ENCODE measurements at places on chromosomes 11 and 22.

DNA sequence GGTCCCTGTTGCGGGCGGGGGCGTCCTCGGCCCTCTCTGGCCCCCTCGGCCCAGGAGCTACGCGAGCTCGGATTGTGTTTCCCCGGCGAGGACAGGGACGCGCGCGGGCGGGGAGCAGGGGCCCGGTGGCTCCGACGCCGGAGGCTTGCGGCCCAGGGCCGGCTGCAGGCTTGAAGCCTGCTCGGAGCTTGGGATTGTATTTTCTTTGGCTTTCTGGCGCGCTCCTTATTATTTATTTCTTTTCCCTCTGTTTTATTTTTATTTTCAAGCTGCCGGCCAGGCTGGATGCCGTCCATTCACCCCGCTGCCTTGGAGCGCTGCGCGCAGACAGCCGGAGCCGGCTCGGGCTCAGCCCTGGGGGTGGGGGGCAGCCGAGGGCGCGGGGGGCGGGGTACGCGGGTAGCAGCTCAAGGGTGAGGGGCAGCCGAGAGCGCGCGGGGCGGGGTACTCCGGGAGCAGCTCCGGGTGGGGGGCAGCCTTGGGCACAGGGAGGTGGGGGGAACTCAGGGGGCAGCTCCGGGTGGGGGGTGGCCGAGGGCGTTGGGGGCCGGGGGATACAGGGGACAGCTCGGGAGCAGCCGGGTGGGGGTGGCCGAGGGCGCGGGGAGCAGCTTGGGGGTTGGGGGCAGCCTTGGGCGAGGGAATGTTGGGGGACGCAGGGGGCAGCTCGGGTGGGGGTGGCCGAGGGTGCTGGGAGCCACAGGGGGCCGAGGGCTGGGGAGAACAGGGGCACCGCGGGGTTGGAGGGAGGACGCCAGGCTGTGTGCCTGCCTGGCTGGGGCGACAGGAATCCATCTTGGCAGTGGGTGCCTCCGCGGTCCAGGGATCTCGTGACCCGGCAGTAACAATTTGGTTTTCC is 42.7 kb downstream of the KCNJ1 start:
- H3K4me1 ChIP-seq = peaks cover 4% of the 10 kb centered on the region
- no peak overlapping the region for H3K27ac ChIP-seq
- peaks cover 1% of the 10 kb centered on the region for H3K27me3 ChIP-seq
- H3K4me3 ChIP-seq = peak overlapping the region; percentile 31
- H3K36me3 ChIP-seq = no peaks in the 10 kb centered on the region

DNA sequence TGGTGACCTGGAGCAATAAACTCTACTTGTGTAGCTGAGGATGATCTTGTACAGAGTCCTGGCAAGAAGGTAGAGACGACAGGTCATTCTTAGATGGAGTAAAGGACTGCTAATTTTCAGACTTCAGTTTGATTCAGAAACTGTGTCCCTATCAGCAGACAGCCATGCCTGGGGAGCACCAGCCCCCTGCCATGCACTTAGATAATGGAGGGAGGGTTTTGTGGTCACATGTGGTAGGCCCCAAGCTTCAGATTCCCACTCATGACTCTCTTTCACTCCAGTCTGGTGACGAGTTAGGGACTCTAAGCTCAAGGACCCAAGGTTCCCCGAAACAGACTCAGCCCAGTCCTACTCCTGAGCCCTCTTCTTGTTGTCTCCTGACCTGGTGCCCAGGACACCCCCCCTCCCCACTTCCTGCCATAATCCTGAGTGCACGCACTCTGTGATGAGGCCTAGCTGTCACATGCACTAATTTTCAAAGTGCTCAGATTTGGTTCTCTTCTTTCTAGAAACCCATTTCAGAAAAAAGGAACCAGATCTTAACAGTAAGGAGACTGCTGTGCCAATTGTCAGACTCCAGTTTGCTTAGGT is 10.2 kb upstream of the AMPD3 start:
- no peaks in the 10 kb centered on the region for H3K36me3 ChIP-seq
- no peak for DNase-seq
- H3K27ac ChIP-seq = no peak overlapping the region
- peaks cover 11% of the 10 kb centered on the region for H3K27me3 ChIP-seq
- H3K4me1 ChIP-seq = peaks cover 3% of the 10 kb centered on the region
- H3K4me3 ChIP-seq = no peak overlapping the region

- H3K27ac ChIP-seq = no peak overlapping the region
- no peak overlapping the region for H3K4me3 ChIP-seq
- H3K27me3 ChIP-seq = no peaks in the 10 kb centered on the region
- peaks cover 11% of the 10 kb centered on the region for H3K4me1 ChIP-seq
Observed at GRCh38 chr11:91086028-91086427, 863.2 kb upstream of the CHORDC1 start.

GRCh38 chr11:44611088-44611487 is 45.6 kb downstream of the CD82 start:
- DNase-seq = no peak
- H3K27ac ChIP-seq = no peak overlapping the region
- no peaks in the 10 kb centered on the region for H3K36me3 ChIP-seq
- H3K27me3 ChIP-seq = peaks cover 5% of the 10 kb centered on the region
- H3K4me3 ChIP-seq = no peak overlapping the region
- peaks cover 14% of the 10 kb centered on the region for H3K4me1 ChIP-seq

- no peak overlapping the region for H3K27ac ChIP-seq
- H3K36me3 ChIP-seq = no peaks in the 10 kb centered on the region
- no peak for DNase-seq
- peaks cover 6% of the 10 kb centered on the region for H3K27me3 ChIP-seq
Observed at GRCh38 chr11:82560836-82561235, 172.8 kb downstream of the FAM181B start.

DNA sequence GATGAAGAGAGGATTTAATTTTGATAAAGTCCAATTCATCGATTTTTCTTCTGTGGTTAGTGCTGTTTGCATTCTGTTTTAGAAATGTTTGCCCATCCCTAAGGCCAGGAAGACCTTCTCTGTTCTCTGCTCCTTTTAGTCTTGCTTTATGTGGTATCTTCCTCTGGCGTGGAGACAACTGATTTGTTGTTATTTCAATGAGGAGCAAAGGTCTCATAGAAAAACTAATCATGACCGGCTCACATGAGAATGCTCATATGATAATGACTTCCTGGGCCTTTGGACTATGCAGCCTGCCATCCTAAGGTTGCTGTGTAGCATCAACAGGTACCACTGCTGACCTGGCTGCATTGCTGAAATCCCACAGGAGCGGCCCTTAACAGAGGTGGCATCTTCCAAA is 19.8 kb downstream of the SCGB1A1 start:
- no peak overlapping the region for H3K27ac ChIP-seq
- DNase-seq = no peak
- no peak overlapping the region for H3K4me3 ChIP-seq
- H3K4me1 ChIP-seq = peaks cover 26% of the 10 kb centered on the region

DNA sequence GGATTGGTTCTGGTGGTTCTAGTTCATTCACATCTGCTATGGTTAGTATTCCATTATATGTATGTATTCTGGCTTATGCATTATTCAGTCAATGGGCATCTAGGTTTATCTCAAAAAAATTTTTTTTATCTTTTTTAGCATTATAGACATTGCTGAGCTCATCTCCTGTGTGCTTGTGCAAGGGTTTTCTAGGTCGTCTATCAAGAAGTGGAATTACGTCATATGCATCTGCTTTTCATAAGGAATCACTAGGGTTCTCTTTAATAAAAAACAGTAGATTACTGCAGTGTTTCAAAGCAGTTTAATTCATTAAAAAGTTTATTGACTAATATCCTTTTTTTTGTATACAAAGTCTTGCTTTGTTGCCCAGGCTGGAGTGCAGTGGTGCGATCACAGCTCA is 21.3 kb downstream of the TBC1D22A start:
- H3K27me3 ChIP-seq = no peaks in the 10 kb centered on the region
- H3K4me3 ChIP-seq = no peak overlapping the region
- peaks cover 9% of the 10 kb centered on the region for H3K36me3 ChIP-seq
- no peaks in the 10 kb centered on the region for H3K4me1 ChIP-seq
- no peak for DNase-seq

DNA sequence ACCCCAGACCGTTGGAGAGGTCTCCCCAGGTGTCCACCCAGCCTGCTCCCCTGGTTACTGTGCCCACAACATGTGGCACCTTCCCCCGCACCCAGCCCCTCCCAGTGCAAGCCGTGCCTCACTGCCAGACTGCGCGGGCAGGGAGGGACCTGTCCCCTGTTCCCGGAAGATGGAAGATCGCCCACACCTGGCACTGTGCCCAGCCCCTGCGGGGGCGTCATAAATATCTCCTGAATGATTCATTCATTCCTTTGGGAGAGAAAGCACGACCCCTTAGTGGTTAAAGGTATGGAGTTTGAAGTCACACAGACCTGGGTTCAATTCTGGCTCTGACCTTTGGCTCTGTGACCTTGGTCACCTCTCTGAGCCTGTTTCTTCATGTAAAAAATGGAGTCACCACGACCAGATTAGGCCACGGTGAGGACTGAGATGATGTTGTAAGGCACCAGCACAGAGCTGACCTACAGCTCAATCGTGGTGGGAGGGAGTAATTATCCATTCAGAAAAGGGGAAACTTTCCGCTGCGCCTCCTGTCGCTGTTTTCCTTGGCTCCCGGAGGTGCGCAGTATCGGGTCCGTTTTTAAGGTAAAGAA is 497 bp upstream of the SYT12 start:
- DNase-seq = peak; percentile 77
- peak overlapping the region; percentile 67 for H3K4me3 ChIP-seq
- peaks cover 49% of the 10 kb centered on the region for H3K27me3 ChIP-seq
- H3K4me1 ChIP-seq = peaks cover 10% of the 10 kb centered on the region
- peak overlapping the region; percentile 75 for H3K27ac ChIP-seq

DNA sequence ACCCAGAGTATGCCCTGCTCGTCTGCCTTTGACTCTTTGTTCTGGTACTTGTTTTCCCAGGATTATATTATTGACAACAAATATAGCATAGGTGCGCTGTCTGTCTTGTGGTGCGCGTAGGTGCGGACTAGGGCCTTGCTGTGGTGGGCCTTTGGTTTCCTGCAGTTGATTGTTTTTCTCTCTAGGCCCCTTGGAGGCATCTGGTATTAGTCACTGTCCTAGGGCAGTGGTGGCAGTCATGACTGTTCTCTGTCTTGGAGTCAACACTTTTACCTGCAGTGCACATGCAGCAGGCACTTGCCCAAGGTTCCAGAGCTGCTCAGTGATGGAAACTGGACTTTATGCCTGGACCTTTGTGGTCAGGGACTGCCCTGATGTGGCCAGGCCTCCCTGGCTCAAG is 18.6 kb downstream of the PPP6R2 start:
- H3K4me3 ChIP-seq = no peak overlapping the region
- no peak overlapping the region for H3K27ac ChIP-seq
- H3K27me3 ChIP-seq = no peaks in the 10 kb centered on the region
- peaks cover 23% of the 10 kb centered on the region for H3K36me3 ChIP-seq
- DNase-seq = no peak

GRCh38 chr11:68446046-68446725 is 14.4 kb upstream of the PPP6R3 start:
- H3K4me1 ChIP-seq = peaks cover 5% of the 10 kb centered on the region
- no peak for DNase-seq

DNA sequence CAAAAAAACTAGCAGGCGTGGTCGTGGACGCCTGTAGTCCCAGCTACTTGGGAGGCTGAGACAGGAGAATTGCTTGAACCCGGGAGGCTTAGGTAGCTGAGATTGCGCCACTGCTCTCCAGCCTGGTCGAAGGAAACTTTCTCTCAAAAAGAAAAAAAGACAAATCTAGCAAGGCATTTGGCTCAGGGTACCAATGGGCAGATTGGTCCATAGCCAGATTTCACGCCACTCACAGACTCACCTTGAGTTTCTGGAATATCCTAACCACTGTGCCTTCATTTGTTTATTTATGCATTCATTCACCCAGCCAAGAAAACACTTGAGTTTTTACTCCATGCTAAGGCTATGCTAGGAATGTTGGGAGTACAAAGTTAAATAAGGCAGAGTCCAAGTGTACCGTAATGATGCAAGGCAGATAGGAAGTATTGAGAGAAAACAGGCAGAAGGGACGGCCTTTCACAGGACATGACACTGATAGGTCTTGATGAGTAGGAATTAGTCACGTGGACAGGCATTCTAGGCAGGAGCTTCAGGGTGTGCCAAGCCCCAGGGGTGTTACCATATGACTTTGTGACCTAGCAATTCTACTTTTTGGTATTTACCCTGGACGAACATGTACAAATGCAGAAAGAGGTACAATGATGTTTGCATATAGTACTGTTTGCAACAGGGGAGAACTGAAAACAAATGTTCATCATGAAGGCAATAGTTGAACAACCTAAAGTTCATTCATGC is 3.0 kb upstream of the PACSIN3 start:
- H3K27ac ChIP-seq = peak overlapping the region; percentile 40
- no peak overlapping the region for H3K4me3 ChIP-seq
- peaks cover 46% of the 10 kb centered on the region for H3K4me1 ChIP-seq
- no peak for DNase-seq

DNA sequence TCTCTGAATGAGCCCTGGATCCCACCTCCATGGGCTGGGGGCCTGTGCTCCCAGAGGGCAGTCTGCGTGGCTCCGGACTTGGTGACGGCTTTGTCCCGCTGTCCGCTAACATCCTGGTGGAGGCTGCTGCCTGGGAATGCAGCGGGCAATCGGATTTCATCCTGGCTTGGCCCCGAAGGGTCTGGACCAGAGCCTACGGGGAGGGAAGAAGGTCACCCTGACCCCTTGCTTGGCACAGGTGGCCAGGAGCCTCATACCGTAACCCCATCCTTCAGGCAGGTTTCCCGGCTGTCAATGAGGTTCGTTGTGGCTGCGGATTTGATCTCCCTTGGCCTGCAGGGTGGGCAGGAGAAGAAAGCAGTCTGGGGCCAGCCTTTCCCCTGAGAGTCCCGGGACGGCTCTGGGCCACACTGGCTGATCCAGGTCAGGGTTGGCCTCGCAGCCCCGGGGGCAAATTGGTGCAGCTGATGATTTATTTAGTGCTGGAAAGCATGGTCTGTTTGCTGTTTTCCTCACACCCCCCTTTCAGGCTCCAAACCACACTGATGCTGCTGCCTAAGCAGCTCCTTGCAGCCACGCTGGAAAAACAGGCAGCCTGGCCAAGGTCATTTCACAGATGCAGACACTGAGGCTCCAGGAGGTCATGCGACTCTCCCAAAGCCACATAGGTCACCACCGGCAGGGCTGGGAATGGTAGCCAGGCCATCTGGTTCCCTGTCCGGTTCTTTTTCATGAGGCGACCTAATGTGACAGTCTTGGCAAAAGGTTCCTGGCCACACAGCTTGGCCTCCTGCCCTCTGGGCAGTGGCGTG is 15.0 kb downstream of the PRDM11 start:
- peaks cover 48% of the 10 kb centered on the region for H3K4me1 ChIP-seq
- H3K4me3 ChIP-seq = no peak overlapping the region
- H3K27ac ChIP-seq = no peak overlapping the region

- peak overlapping the region; percentile 82 for H3K27ac ChIP-seq
- no peaks in the 10 kb centered on the region for H3K36me3 ChIP-seq
- H3K27me3 ChIP-seq = no peaks in the 10 kb centered on the region
- DNase-seq = no peak
- peak overlapping the region; percentile 1 for H3K4me3 ChIP-seq
Observed at GRCh38 chr11:46116007-46116711, 5.1 kb downstream of the PHF21A start.
